ENCODE measurements at places on chromosomes 16 and 17. TPM values are rescaled to one million over a fixed set of nuclear protein-coding genes. Genes with fewer than 3 reads are reported as not detected.

The TBC1D3E gene
- total RNA-seq, result not detected

The NOMO2 gene
- 93.7 TPM for total RNA-seq

GRCh38 chr17:69921046-69921445, 154.0 kb upstream of the KCNJ16 start:
- no peaks in the 10 kb centered on the region for H3K27me3 ChIP-seq
- H3K27ac ChIP-seq, result no peak overlapping the region
- no peak for DNase-seq
- no peaks in the 10 kb centered on the region for H3K4me1 ChIP-seq
- H3K4me3 ChIP-seq, result no peak overlapping the region

- H3K27me3 ChIP-seq, result no peaks in the 10 kb centered on the region
- H3K27ac ChIP-seq, result peak overlapping the region; percentile 86
- peak; percentile 40 for DNase-seq
These were observed 35.1 kb downstream of the MFSD11 start for GRCh38 chr17:76772842-76773525.

GRCh38 chr16:81707411-81708265, 71.5 kb upstream of the PLCG2 start:
- no peak overlapping the region for H3K4me3 ChIP-seq
- no peak for DNase-seq
- H3K4me1 ChIP-seq, result peaks cover 6% of the 10 kb centered on the region
- no peaks in the 10 kb centered on the region for H3K27me3 ChIP-seq

- no peak overlapping the region for H3K4me3 ChIP-seq
- no peaks in the 10 kb centered on the region for H3K27me3 ChIP-seq
These were observed 484.0 kb downstream of the WWOX start for GRCh38 chr16:78583441-78583840.

DNA sequence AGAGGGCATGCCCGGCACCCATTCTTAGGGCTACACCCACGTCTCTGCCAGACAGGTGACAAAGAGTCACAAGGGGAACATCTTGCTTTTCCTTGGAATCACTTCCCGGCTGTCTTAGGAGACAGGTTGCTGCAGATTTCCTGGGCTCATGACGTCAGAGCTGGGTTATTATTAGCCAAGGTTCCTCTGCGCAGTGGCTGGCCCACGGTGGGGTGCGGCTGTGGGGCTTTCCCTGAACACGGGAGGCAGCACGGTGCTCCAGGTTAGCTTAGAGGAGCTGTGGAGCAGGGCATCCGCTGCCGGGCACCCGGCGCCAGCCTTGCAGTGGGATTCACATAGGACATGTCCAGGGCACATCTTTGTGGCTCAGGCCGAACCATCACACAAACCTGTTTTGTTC, 118.0 kb upstream of the PLCG2 start:
- no peak for DNase-seq
- H3K4me3 ChIP-seq, result no peak overlapping the region
- H3K27me3 ChIP-seq, result no peaks in the 10 kb centered on the region

All from activated T-cell treated with anti-CD3 and anti-CD28 coated beads, Interleukin-2, amount 50 U/mL, for 72 hours (primary cell).